ENCODE measurements at places on chromosomes 2 and 18.

- no peak for DNase-seq
Observed at GRCh38 chr18:76938619-76939018, 116.3 kb downstream of the ZNF236 start.

DNA sequence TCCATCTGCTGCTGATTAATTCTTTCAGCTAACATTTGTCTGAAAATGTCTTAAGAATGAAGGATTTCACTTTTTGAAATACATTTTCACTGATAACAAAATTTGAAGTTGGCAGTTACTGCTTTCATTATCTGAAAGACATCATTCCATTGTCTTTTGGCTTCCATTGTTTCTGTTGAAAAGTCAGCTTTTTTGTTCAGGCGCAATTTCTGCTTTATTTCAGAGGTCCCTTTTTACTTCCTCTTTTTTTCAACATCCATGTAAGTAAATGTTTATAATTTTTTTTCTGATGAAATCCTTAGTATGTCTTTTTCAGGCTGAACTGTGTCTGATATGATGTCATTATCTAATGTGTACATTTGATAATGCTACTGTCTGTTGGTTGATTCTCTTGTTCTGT is 184.2 kb downstream of the RND3 start:
- DNase-seq: peak; percentile 10

- no peak for DNase-seq
Observed at GRCh38 chr2:240876035-240876474, 7.4 kb downstream of the AGXT start.

- peak; percentile 81 for DNase-seq
Observed at GRCh38 chr2:124683536-124684428, 658.7 kb downstream of the CNTNAP5 start.

GRCh38 chr2:206472094-206472493 is 28.8 kb downstream of the ADAM23 start:
- DNase-seq: no peak

- peak; percentile 52 for DNase-seq
Observed at GRCh38 chr18:32530947-32531651, 60.4 kb upstream of the GAREM1 start.

- DNase-seq: peak; percentile 51
Observed at GRCh38 chr18:61528961-61529360, 195.7 kb downstream of the CDH20 start.

GRCh38 chr2:149490296-149490695 is 97.3 kb downstream of the MMADHC start:
- DNase-seq: peak; percentile 21

- DNase-seq: no peak
Observed at GRCh38 chr2:161938335-161938734, 135.7 kb downstream of the DPP4 start.

- DNase-seq: peak; percentile 17
Observed at GRCh38 chr2:71226096-71226964, 573 bp downstream of the PAIP2B start.

GRCh38 chr2:177604271-177605065 is 211.9 kb downstream of the AGPS start:
- peak; percentile 52 for DNase-seq

GRCh38 chr2:40190457-40190856 is 261.4 kb downstream of the SLC8A1 start:
- no peak for DNase-seq

GRCh38 chr2:177239932-177240630 is 24.4 kb downstream of the NFE2L2 start:
- DNase-seq: peak; percentile 81

DNA sequence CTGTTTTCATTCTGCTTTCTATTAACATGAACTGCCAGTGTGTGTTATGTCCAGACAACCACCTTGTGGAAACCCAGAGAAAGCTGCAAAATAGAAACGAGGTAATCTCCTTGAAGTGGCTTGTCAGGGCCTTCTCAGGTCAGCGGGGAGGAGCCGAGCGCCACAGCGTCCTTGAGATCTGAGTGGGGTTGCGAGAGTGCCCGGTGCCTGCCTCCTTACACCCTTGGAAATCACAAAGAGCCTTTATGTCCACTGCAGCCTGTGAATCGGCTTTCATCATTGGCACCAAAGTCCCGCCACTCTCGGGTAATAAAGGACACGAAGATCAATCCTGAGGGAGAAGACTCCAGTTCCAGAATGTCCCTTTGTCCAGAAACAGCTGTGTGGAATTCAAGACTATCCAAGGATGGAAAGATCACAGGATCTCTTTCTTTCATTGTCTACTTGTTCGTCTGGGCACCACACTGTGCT is 135.2 kb downstream of the HRH4 start:
- no peak for DNase-seq

DNA sequence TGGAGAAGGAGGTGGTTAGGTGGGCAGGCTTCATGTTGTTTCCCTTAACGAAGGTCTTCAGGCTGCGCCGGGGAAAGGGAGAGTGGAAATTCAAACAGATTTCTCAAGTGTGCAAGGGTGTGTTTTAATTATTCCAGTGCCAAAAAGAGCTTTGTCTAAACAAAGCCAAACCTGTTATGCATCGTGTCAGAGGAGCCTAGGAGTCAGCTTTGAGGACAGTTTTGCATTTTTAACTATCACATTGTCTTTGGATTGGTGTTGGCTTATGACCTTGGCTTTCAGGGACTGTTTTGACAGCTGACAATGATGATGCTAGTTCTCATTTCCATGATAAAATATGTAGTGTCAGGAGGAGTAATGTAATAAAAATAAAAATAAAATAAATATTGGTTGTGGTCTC is 144.8 kb downstream of the LDLRAD4 start:
- DNase-seq: no peak

DNA sequence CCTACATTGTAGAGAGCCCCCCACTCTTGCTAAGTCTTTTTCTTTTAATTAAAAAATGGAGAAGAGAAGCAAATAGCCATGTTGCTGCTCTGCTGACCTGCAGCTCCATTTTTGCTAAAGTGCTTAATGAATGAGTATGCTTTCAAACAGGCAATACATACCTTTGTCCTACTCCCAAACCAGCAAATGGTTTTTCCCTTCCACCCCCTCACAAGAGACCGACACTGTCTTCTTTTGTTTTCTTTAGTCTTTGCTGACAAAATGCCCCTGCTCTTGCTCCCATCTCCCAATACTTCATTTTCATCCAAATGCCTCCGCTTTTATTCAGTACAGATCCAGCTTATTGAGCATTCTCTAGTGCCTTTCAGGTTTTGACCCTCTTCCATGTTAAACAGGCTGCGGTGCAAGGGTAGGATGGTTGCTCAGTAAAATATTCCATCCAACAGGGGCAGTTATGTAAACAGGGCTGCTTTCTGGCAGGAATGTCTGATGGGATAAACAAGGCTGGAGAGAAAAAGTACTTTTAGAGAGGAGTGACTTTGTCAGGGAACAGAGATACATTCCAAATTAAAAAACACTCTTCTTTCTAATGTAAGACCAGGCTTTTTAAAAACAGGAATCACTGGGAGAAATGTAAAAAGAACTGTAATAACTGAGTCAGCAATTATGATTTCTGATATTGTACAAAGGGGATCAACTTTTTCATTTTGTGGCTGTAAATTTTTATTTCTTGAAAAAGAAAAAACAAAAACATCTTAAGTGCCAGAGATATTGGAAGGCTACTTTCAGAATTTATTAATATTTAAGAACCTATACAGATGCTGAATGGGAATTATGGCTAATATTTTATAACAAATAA is 136.8 kb downstream of the MEP1B start:
- no peak for DNase-seq

DNA sequence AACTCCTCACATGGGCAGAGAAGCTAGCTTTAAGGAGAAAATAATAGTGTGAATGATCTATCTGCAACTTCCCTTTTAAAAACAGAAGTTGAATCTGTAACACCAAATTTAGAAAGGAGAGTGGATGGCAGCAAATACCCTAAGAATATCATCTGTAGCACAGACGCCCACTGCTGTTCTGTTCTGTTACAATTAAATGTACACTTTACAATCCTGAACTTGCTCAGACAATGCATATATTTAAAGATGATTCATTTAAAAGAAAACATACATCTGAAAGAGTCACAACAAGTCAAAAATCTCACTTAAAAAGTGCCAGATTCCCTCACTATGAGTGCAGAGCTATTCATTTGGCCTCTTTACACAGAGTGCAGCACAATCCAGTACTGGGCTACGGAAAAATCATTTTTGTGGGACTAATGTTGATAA is 8.0 kb upstream of the SERTAD2 start:
- no peak for DNase-seq

GRCh38 chr2:233815861-233816260 is 37.7 kb downstream of the MROH2A start:
- DNase-seq: no peak
